ENCODE measurements at places on chromosomes 1 and 21.

GRCh38 chr21:32888971-32889370, 117.4 kb upstream of the PAXBP1 start:
- no peak for DNase-seq

DNA sequence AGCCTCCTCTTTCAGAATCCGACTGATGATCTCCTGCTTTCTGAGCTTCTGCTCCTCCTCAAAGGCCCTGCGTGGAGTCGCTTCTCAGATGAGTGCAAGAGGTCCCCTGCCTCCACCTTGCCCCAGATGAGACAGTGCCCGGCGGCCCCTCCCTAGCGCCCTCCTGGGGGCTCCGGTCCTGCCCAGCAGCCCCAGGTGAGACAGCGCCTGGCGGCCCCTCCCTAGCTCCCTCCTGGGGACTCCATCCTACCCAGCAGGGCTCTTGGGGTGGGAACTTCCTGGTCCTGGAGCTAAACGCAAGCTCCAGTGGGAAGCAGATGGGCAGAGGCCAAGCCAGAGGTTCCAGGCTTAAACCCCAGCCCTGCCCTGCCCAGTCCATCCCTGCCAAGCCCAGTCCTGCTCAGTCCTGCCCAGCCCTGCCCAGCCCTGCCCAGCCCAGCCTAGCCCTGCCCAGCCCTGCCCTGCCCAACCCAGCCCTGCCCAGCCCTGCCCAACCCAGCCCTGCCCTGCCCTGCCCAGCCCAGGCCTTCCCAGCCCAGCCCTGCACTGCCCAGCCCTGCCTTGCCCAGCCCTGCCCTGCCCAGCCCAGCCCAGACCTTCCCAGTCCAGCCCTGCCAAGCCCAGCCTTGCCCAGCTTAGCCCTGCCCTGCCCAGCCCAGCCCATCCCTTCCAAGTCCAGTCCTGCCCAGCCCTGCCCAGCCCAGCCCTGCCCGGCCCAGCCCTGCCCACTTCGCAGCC, 34.6 kb downstream of the CFAP74 start:
- DNase-seq, result no peak

GRCh38 chr1:19260211-19261138, 8.9 kb downstream of the MRTO4 start:
- DNase-seq, result no peak

DNA sequence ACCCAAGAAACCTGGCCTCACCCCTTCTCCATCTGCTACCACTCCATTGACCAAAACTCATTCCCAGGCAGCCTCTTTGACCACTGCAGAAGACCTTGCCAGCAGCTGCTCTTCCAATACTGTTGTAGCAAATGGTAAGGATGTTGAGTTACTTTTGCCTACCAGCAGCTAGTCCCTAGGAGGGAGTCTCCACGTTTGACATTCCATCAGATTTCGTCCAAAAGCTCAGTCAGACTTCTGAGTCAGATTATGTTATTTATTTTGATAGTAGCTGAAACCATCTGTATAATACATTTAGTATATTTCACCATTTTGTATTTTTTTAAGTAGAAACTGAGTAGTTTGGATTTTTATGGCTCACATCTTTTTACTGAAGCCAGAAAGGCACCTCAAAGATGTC, 51.5 kb upstream of the WNT2B start:
- no peak for DNase-seq

- no peak for DNase-seq
Measured at GRCh38 chr21:38986406-38986805, 180.7 kb downstream of the ETS2 start.

DNA sequence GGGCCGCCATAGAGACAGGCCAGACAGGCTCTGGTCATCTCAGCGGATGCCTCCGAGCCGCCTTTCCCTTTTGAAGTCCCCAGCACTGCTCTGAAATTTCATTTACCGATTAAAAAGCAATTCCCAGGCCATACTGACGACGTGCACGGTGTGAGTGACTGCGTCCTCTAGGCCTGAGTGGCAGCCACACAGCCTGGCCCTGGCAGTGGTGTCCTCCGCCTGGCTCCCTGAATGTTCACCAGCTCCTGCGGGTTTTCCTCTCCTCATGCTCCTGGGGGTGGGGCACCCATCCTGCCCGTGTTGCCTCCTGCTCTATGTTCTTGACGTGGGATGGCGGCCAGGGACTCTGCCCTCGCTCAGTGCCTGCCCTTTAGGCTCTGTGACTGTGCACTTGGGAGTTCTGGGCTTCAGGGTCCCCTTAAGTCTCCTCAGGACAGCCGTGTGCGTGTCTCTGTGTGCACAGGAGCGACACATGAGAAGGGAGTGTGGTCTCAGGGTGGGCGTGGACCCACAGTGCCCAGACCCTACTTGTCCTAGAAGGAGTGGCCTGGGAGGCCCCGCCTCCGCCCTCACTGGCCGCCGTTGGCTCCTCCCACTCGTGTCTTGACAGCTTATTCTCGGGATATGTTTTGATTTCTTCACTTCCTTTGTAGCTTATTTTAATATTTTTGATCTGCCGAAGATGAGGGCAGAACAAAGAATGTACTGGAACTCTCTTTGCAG, 3.6 kb downstream of the SKI start:
- peak; percentile 78 for DNase-seq

DNA sequence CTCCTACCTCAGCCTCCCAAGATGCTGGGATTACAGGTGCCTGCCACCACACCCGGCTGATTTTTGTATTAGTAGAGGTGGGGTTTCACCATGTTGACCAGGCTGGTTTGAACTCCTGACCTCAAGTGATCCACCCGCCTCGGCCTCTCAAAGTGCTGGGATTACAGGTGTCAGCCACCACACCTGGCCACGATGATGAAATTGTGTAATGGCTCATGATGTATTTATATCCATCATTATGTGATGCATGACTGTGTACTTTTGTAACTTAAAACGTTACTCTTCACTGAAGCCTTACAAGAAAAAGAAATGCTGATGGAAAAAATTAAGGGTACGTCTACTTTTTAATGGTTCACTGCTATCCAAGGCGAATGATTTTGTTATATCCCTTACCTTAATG, 7.5 kb downstream of the TARDBP start:
- no peak for DNase-seq

- DNase-seq, result no peak
Measured at GRCh38 chr1:198151688-198152087, 5.1 kb upstream of the NEK7 start.

GRCh38 chr1:223179786-223180185, 36.7 kb upstream of the TLR5 start:
- no peak for DNase-seq

DNA sequence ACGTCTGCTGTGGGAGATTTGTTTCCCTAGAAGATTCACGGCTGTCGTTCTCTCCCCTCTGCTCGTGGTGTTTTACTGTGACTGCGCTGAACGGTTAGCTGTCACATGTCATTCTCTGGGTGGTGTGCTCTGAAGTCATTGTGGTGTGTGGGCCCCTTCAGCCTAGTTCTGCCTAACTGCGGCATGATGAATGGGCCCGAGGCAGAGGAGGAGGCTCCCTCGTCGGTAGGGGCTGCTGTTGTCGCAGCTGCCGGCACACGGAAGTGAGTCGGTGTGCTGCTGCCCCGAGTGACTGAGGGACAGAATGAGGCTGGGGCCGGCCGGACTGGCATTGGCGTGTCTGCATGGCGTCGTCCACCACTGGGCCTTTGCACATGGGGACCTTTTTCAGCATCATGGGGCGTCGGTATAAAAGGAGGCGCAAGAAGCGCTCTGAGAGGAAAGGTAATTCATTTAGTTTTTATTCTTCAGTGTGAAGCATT, 77.9 kb downstream of the ADARB1 start:
- peak; percentile 77 for DNase-seq

- no peak for DNase-seq
Measured at GRCh38 chr21:31804008-31804394, 68.8 kb upstream of the HUNK start.

DNA sequence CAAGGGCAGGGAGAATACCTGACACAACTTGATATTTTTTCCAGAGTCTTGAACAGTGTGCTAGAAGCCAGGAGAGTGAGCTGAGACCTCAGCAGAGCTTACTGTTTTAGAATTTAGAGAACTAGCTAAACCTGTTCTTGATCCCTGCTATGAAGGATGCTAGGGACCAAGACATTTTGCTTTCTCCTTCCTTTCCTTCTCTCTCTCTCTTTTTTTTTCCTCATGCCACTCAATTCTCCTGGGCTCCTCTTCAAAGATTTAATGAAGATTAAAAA, 99.0 kb downstream of the NGF start:
- no peak for DNase-seq

- no peak for DNase-seq
Measured at GRCh38 chr1:192807211-192808162, 1.4 kb upstream of the RGS2 start.

- DNase-seq, result no peak
Measured at GRCh38 chr1:920521-920920, 3.2 kb upstream of the SAMD11 start.

DNA sequence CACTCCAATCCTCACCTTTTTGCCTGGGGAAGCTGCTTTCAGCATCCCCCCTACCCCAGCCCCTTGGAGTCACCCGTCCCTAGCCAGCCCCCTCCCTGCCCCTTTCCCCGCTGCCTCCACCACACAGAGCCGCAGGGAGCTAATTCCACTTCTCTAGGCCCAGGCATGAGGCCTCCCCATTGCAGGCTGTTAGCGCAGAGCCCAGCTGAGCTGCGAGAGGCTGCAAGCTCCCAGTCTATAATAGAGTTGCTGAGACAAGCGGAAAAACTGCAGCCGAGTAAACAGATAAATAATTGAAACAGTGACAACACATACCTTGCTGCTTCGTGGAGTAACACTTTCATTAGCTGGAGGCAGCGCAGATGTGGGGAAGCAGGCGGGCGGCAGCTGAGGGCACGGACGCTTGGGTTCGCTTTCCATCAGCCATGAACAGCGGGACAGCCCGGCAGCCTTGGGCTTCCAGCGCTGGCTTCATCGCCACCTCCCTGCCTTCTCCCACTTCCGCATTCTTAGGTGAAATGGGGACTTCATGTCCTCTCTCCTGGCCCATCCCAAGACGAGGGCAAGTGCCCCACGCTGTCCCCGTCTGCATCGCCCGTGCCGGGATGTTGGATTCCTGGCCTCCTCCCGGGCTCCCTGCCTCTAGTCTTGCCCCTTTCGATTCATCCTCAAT, 183.3 kb downstream of the IGSF21 start:
- DNase-seq, result no peak

DNA sequence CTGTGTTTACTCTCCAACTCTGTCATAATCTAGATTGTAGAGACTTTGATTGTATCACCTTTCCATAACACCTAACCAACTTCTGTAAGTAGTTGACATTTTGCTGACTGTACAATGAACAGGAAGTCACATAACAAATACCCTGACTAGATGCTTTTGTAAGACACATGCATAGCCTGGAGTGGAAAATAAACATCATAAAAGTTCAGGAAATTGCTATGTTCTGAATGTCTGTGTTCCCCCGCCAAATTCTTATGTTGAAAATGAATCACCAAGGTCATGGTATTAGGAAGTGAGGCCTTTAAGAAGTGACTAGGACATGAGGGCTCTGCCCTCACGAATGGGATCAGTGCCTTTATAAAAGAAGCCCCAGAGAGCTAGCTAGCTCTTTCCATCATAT, 40.4 kb upstream of the ZSWIM5 start:
- no peak for DNase-seq

DNA sequence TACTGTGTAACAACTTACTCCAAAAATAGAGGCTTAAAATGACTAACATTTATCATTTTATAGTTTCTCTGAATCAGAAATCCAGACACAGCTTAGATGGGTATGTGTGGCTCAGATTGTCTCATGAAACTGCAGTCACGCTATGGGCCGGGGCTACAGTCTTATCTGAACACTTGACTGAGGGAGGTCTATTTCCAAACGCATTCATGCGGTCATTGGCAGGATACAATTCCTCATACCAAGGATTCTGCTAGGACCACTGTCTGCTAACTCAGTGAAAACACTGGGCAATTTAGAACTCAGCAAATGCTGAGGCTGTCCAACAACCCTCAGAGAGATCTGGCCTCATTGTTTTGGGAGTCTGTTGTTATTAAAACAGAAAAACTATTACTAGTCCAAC, 178.6 kb downstream of the TBX15 start:
- DNase-seq, result no peak

Measured in activated naive CD8-positive, alpha-beta T cell treated with anti-CD3 and anti-CD28 coated beads, Interleukin-2, amount 10 ng/mL, durations not matched to agents 7 days and 5 days (primary cell).